ENCODE measurements at places on chromosomes 4 and X. TPM values are rescaled to one million over a fixed set of nuclear protein-coding genes. Genes with fewer than 3 reads are reported as not detected.

DNA sequence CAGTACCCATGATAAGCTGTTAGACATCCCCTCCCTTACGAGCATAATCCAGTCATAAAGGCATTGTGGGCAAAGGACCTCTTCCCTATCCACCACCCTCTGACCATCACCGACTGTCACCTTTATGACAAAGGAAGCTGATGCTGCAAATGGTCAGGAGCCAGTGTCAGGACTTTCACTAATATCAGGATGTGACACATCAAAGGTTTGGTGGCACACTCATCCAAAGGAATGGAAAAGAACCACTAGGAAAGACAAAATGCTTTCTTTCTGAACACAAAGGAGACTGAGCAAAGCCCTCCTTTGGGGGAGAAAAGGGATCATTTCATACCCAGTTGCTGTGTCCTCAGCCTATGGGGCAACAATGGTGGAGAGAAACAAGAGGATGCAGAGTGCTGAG, 66.9 kb upstream of the PROM1 start:
- H3K4me1 ChIP-seq = 0 out of 2 replicates have a peak, but pooled peaks cover 6% of the 10 kb centered on the region
- no peak overlapping the region for H3K27ac ChIP-seq
- H3K36me3 ChIP-seq = no peaks in the 10 kb centered on the region
- DNase-seq = peak; percentile 42

- H3K4me3 ChIP-seq = no peak overlapping the region
- H3K36me3 ChIP-seq = peaks cover 18% of the 10 kb centered on the region
- H3K4me1 ChIP-seq = no peaks in the 10 kb centered on the region
- no peak for DNase-seq
- no peaks in the 10 kb centered on the region for H3K27me3 ChIP-seq
Observed at GRCh38 chr4:186627226-186627865, 72.0 kb upstream of the MTNR1A start.

Gene PPEF2
- not detected for total RNA-seq

Gene COX7B2
- not detected for total RNA-seq

- H3K36me3 ChIP-seq = no peaks in the 10 kb centered on the region
- no peak overlapping the region for H3K27ac ChIP-seq
- DNase-seq = peak; percentile 3
- H3K27me3 ChIP-seq = no peaks in the 10 kb centered on the region
- no peak overlapping the region for H3K4me3 ChIP-seq
Observed at GRCh38 chr4:124610211-124610610, 102.3 kb downstream of the ANKRD50 start.

- no peak overlapping the region for H3K4me3 ChIP-seq
- H3K4me1 ChIP-seq = peaks cover 7% of the 10 kb centered on the region
- H3K27ac ChIP-seq = no peak overlapping the region
- DNase-seq = no peak
Observed at GRCh38 chr4:55884093-55884850, 30.8 kb downstream of the EXOC1 start.

Gene SAGE1
- not detected for total RNA-seq

- H3K36me3 ChIP-seq = peaks cover 14% of the 10 kb centered on the region
- H3K27me3 ChIP-seq = no peaks in the 10 kb centered on the region
- peak overlapping the region; percentile 96 for H3K4me3 ChIP-seq
- H3K27ac ChIP-seq = peak overlapping the region; percentile 85
Observed at GRCh38 chrX:38805432-38806389, 4.5 kb downstream of the MID1IP1 start.

DNA sequence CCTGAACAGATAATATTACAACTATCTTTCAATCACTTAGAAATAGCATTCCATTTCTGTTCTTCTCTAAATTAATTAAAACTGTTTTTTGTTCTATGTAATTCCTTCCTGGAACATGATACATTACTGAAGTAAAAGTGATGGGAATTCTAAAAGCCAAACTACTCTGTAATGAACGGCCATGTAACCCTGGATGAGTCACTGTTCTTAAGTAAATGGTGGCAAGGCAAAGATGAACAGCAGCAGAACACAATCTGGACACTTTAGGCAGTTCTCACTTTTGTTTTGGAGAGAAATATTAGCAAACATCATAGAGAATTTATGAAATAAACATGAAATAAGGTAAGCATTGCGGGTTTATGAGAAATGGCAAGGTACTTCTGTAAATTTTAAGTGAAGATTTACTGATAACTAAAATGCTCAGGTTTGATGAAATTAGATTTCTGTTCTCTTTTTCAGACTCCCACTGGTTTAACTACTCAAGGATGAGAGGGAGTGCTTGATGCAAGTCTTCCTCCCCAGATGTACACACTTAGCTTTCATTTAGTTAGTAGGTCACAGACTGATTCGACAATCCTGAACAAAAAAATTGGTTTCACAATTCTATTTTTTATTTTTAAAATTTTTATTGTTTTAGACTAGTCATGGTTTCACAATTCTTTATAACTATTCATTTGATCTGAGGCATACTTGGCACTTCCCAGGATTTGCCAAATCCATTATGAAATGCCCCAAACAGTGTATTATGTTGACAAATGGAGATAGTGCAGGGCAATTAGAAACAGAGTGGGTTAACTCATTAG, 964 bp upstream of the GPR82 start:
- H3K27ac ChIP-seq = no peak overlapping the region
- no peaks in the 10 kb centered on the region for H3K4me1 ChIP-seq
- no peaks in the 10 kb centered on the region for H3K27me3 ChIP-seq
- no peak overlapping the region for H3K4me3 ChIP-seq

Gene AMOT
- total RNA-seq = 0.58 TPM

DNA sequence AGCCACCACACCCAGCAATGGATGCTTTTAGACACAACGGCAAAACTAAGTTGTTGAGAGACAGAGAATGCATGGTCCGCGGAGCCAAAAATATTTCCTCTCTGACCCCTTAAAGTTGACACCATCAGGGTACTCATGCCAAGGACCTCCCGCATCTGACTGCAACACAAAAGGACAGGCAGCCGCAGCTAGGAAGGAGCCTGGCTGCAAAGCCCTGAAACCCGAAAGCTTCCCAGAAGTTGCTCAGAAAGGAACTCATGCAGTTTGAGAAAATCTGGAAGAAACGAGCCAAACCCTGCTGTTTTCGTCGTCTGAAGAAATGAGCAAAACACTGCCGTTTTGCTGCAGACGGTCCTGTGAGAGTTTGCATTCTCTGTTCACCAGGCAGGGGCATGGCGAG, 16.5 kb downstream of the DHRSX start:
- H3K36me3 ChIP-seq = no peaks in the 10 kb centered on the region
- H3K27me3 ChIP-seq = no peaks in the 10 kb centered on the region

Gene SNCA
- 1.2 TPM for total RNA-seq

- H3K27ac ChIP-seq = 0 out of 2 replicates have a peak within 1 kb of the TSS, but pooled peaks have one; percentile 4
- H3K4me3 ChIP-seq = peak within 1 kb of the TSS; percentile 70
- H3K4me1 ChIP-seq = peaks cover 44% of the 10 kb centered on the region
- peaks cover 21% of the 10 kb centered on the region for H3K27me3 ChIP-seq
Observed at GRCh38 chr4:65670331-65671031, at the start of gene EPHA5. TSS of gene EPHA5 (minus strand) at chr4:65670489. CDS start at chr4:65669742, 747 bp downstream.

Gene GPR82
- total RNA-seq = not detected

DNA sequence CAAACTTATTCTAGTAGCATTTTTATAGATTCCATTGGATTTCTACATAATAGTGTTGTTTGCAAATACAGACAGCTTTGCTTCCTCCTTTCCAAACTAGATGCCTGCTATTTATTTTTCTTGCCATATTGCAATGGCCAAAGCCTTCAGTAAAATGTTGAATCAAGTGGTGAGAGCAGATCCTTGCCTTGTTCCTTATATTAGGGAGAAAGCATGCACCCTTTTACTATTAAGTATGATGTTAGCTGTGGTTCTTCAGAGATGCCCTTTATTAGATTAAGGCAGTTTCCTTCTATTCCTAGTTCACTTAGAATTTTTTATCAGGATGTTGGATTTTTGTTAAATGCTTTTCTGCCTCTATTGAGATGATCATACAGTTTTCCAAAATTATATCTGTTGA, 233.7 kb downstream of the CBR4 start:
- no peaks in the 10 kb centered on the region for H3K27me3 ChIP-seq
- no peaks in the 10 kb centered on the region for H3K4me1 ChIP-seq
- DNase-seq = no peak
- H3K4me3 ChIP-seq = no peak overlapping the region
- H3K36me3 ChIP-seq = no peaks in the 10 kb centered on the region

DNA sequence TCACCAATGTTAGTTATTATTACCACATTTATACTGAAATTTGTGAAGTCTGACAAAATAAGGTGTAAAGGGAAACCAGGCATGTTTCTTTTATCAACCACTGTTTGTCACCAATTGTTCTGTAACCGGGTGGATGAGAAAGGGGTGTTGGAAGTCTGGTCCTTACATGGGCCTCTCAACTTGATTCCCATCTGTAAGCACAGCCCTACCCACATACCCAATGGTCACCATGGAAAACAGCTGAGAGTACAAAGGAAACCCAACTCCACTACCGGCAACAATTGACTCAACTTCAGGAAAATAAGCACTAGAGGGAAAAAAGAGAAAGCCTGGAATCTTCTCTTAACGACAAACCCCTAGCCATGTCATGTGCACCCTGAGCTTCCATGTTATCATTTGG, 70.8 kb upstream of the PTCHD1 start:
- H3K36me3 ChIP-seq = no peaks in the 10 kb centered on the region
- no peak overlapping the region for H3K27ac ChIP-seq
- no peak overlapping the region for H3K4me3 ChIP-seq
- no peaks in the 10 kb centered on the region for H3K4me1 ChIP-seq
- no peak for DNase-seq

Gene F8A1
- total RNA-seq = 16.8 TPM

DNA sequence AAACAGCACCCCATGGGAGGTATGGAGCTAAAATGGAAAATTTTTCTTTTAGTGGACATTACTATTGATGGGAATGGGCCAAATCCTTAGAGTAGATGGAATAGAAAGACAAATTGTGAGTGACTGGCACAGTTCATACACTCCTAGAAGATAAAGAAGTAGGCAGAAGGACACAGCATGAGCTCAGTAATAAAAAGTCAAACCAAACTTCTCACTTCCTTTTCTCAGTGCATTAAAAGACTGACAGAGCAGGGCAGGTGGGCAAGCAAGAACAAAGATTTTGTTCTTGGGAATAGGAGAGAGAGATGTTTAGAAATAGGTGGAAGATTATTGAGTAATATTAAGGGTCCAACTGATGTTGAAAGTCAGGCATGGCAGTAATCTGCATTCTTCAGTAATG, 132.5 kb downstream of the ATP10D start:
- no peak overlapping the region for H3K4me3 ChIP-seq
- H3K27me3 ChIP-seq = peaks cover 4% of the 10 kb centered on the region
- no peaks in the 10 kb centered on the region for H3K36me3 ChIP-seq
- H3K27ac ChIP-seq = no peak overlapping the region
- no peak for DNase-seq

Gene TECRL
- not detected for total RNA-seq

Gene TMEM144
- total RNA-seq = 5.9 TPM

Gene TLR7
- total RNA-seq = not detected

DNA sequence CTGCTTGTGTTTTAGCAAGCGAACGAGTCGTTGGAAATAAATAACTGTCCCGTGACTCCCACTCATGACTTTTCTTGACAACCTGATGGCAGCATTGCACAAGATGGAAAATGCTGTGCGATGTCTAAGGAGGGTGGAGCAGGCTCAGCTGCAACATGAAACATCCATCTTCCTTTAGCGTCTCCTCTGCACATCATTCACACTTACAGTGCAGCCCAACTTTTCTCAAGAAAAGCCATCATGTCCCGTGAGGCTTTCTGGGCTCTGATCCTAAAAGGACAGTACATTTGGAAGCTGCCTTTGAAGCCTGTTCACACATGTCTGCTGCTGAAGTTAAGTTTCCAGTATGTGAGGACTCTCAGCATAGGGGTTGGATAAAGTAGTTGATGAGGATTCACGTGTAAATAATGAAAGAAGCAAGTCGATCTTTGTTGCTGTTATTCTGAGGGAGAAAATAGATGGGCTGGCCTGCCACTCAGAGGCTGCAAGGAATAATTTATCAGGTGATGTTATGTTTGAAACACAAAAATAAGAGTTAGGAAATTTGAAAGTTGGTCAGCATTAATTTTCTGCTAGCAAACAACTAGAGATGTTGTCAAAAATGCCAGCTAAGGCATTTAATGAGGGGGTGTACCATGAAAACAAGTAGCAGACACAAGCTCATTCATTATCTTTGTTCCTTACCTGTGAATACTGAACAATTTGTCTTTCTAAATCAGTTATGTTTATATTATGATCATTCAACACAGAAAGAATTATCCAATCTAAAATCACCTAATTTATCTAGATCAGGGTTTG, 328.7 kb upstream of the ZFP42 start:
- H3K27ac ChIP-seq = no peak overlapping the region
- H3K36me3 ChIP-seq = no peaks in the 10 kb centered on the region
- DNase-seq = no peak
- no peaks in the 10 kb centered on the region for H3K4me1 ChIP-seq
- H3K27me3 ChIP-seq = no peaks in the 10 kb centered on the region

Gene MUC7
- not detected for total RNA-seq

- no peaks in the 10 kb centered on the region for H3K4me1 ChIP-seq
- no peaks in the 10 kb centered on the region for H3K36me3 ChIP-seq
- no peak overlapping the region for H3K27ac ChIP-seq
- H3K4me3 ChIP-seq = no peak overlapping the region
- no peaks in the 10 kb centered on the region for H3K27me3 ChIP-seq
Observed at GRCh38 chr4:69888336-69888735, 28.4 kb upstream of the SULT1E1 start.

GRCh38 chrX:53263597-53264094, 17.7 kb downstream of the IQSEC2 start:
- peaks cover 54% of the 10 kb centered on the region for H3K4me1 ChIP-seq
- H3K4me3 ChIP-seq = 0 out of 2 replicates have a peak overlapping the region, but pooled peaks have one; percentile 23
- H3K36me3 ChIP-seq = no peaks in the 10 kb centered on the region
- H3K27ac ChIP-seq = peak overlapping the region; percentile 98
- peak; percentile 92 for DNase-seq

Gene GRIA3
- not detected for total RNA-seq

GRCh38 chr4:25911356-25911755, 2.7 kb upstream of the SMIM20 start:
- peaks cover 17% of the 10 kb centered on the region for H3K4me1 ChIP-seq
- H3K4me3 ChIP-seq = no peak overlapping the region
- no peak overlapping the region for H3K27ac ChIP-seq

GRCh38 chr4:77582156-77582555, 23.5 kb upstream of the CXCL13 start:
- no peaks in the 10 kb centered on the region for H3K27me3 ChIP-seq
- DNase-seq = peak; percentile 61
- no peaks in the 10 kb centered on the region for H3K36me3 ChIP-seq
- H3K4me3 ChIP-seq = no peak overlapping the region

GRCh38 chr4:39609454-39609931, 29.2 kb downstream of the SMIM14 start:
- H3K36me3 ChIP-seq = no peaks in the 10 kb centered on the region
- H3K27ac ChIP-seq = peak overlapping the region; percentile 87
- H3K4me1 ChIP-seq = peaks cover 42% of the 10 kb centered on the region
- DNase-seq = peak; percentile 48

DNA sequence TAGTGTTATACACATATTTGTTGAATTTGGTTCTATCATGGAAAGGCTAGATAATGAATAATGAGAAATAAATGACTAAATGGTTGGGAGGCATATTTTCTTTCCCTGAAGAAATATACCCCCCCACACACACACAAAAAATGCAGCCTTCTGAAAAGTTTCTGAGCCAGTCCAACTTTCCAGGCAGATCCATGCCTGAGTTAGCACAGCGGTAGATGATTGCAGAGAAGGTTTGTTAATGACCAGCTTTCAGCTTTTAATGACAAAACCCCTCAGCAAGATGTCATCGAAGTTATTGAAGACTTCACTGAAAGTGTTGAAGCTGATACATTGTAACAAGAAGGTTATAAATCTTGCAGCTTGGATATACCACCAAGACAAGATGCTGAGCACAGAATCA, 61.4 kb downstream of the GBA3 start:
- no peak overlapping the region for H3K27ac ChIP-seq
- no peaks in the 10 kb centered on the region for H3K36me3 ChIP-seq
- no peak overlapping the region for H3K4me3 ChIP-seq
- DNase-seq = no peak

Gene HPGDS
- total RNA-seq = not detected
